ENCODE measurements at places on chromosomes 11 and 22.

GRCh38 chr11:107646783-107647182 is 55.8 kb downstream of the ELMOD1 start:
- no peaks in the 10 kb centered on the region for H3K27me3 ChIP-seq
- no peaks in the 10 kb centered on the region for H3K36me3 ChIP-seq
- DNase-seq = no peak
- H3K4me3 ChIP-seq = no peak overlapping the region

DNA sequence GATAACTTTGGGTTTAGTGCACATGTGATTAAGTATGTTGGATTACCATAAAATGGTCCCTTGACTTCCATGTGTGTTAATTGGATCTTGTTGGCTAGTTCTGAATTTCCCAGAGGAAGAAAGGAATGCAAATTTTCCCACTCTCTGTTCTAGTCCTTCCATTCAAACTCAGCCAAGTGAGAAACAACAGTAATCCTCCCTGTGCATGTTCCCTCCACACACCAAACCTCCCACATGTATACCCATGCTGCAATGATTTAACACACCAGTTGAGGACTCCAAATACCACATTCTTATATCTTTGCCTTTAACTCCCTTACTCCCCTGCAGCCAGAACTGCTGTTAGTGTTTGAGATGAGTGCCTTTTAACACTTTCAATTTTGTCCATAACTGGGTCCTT is 1158.9 kb downstream of the DLG2 start:
- H3K27me3 ChIP-seq = no peaks in the 10 kb centered on the region
- peaks cover 40% of the 10 kb centered on the region for H3K4me1 ChIP-seq
- no peaks in the 10 kb centered on the region for H3K36me3 ChIP-seq
- peak overlapping the region; percentile 30 for H3K27ac ChIP-seq
- DNase-seq = peak; percentile 77
- no peak overlapping the region for H3K4me3 ChIP-seq

- DNase-seq = no peak
- no peaks in the 10 kb centered on the region for H3K36me3 ChIP-seq
- H3K4me3 ChIP-seq = no peak overlapping the region
- no peak overlapping the region for H3K27ac ChIP-seq
These were observed 76.3 kb downstream of the PAK1 start for GRCh38 chr11:77397631-77398030.

GRCh38 chr11:35178873-35179272 is 39.9 kb downstream of the CD44 start:
- H3K27ac ChIP-seq = no peak overlapping the region
- H3K4me1 ChIP-seq = peaks cover 30% of the 10 kb centered on the region
- no peaks in the 10 kb centered on the region for H3K27me3 ChIP-seq
- DNase-seq = no peak
- H3K36me3 ChIP-seq = no peaks in the 10 kb centered on the region

- H3K36me3 ChIP-seq = no peaks in the 10 kb centered on the region
- no peak overlapping the region for H3K27ac ChIP-seq
- no peak overlapping the region for H3K4me3 ChIP-seq
These were observed 121.5 kb downstream of the CD44 start for GRCh38 chr11:35260342-35260985.

DNA sequence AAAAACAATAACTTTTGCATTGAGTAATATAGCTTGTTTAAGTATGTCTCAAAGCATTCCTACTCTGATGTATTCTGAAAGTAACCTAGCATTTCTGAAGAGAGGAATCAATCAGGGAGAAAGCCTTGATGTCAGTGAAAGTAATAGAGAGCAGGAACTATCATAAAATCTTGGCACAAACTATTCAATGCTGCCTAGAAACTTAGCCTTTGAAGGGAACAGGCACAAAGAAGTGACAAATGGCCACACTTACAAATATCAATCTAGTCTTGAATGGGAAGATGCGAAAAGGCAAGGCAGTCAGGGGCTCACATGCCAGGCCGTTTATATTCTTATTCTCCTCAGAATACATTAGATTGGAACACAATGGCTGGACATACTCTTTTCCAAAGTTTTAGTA is 576.5 kb upstream of the ANO3 start:
- no peak overlapping the region for H3K4me3 ChIP-seq
- H3K4me1 ChIP-seq = no peaks in the 10 kb centered on the region
- H3K27me3 ChIP-seq = no peaks in the 10 kb centered on the region
- no peak for DNase-seq
- H3K27ac ChIP-seq = no peak overlapping the region

DNA sequence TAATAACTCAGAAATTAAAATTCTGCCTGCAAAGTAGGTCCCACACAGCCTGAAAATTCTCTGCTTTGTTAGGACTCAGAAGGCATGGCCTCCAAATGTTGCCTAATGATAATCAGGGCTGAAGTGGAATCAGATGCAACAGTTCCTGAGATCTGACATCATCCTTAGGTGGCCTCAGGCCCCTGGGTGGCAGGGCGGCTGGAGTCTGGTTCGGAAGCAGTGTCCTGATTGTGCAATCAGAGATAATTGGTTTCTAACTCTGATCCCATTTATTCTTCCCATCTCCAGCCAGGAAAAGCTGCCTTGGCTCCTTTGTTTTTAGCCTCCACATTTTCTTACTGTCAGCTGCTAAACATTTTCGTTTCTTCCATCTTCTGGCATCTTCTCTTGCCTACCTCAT is 399.3 kb downstream of the OPCML start:
- no peak for DNase-seq
- no peak overlapping the region for H3K4me3 ChIP-seq

DNA sequence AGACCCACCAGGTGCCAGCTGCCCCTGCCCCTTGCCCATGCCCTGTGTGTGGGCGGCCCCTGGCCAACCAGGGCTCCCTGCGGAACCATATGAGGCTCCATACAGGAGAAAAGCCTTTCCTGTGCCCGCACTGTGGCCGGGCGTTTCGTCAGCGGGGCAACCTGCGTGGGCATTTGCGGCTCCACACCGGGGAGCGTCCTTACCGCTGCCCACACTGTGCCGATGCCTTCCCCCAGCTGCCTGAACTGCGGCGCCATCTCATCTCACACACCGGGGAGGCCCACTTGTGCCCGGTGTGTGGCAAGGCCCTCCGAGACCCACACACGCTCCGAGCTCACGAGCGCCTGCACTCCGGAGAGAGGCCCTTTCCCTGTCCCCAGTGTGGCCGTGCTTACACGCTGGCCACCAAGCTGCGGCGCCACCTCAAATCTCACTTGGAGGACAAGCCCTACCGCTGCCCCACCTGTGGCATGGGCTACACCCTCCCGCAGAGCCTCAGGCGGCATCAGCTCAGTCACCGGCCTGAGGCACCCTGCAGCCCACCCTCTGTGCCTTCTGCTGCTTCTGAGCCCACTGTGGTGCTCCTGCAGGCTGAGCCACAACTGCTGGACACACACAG is 4.3 kb downstream of the ZNF408 start:
- no peaks in the 10 kb centered on the region for H3K36me3 ChIP-seq
- H3K27me3 ChIP-seq = no peaks in the 10 kb centered on the region
- H3K4me1 ChIP-seq = peaks cover 5% of the 10 kb centered on the region
